Effector CD8-positive, alpha-beta T cell (primary cell): ENCODE measurements at places on chromosomes 1 and 21.

GRCh38 chr21:42414928-42415769, 11.4 kb downstream of the UBASH3A start:
- DNase-seq, result peak; percentile 80

GRCh38 chr1:14181191-14181795, 417.2 kb upstream of the KAZN start:
- DNase-seq, result no peak

DNA sequence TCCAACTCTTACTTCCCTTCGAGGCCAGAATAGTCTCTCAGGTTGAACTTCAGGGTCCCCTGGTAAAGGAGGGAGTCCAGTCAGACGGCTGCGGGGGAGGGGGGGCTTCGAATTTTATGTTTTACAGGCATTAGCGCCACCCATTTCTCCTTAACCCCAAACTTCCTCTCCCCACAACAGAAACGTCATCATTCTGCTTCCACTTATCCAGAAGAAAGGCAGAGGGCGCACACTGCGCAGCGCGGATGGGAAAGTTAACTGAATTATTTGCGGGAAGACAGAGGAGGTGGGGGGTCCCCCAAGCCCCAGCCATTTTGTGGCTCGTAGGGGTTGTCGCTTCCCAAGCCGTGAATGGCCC, 529 bp upstream of the PRMT2 start:
- DNase-seq, result peak; percentile 50

DNA sequence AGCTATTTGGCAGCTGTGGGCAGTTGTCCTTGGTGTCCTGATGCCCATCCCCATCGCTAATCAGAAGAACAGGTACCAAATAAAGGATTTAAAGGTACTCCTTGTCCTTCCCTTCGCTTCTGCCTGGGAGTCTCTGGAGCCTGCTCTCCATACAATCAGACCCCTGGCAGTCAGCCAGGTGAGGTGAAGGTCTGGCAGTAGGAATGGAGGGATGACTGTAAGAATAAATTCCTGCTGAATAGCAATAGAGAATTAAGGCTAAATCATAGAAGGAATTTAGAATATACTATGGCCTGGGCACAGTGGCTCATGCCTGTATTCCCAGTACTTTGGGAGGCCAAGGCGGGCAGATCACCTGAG, 9.2 kb downstream of the THBS3 start:
- no peak for DNase-seq

- no peak for DNase-seq
Measured at GRCh38 chr1:115952547-115952946, 23.8 kb upstream of the SLC22A15 start.

DNA sequence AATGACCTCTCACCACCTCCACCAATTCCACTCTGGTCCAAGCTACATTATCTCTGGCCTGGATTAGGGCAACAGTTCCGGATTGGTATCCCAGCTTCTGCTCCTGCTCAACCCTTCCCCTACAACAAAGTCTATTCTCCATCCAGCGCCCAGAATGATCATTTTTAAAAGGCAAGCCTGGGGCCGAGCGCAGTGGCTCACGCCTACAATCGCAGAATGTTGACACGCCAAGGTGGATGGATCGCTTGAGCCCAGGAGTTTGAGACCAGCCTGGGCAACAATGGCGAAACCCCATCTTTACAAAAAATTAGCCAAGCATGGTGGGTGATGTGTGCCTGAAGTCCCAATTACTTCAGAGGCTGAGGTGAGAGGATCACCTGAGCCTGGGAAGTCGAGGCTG, 2.2 kb downstream of the LYST start:
- DNase-seq, result no peak

DNA sequence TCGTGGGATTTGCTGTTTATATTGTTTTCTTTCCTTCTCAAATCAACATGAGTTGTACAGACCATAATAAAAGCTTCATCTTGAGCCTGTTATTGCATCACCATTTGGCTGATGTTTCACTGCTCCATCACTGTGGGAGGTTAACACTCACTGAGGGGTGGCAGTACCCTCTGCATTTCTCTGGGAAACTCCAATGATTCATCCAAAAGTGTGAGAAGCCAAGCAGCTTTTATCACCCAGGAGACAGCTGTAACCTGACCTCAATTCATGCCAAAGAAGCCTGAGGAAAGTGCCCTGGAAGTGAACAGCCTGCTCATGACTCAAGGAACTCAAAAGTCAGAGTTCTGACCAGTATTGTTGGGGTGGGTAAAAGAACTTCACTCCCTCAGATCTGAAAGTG, 84.1 kb downstream of the GPR88 start:
- no peak for DNase-seq

- DNase-seq, result no peak
Measured at GRCh38 chr1:200877839-200878551, 5.2 kb downstream of the GPR25 start.

DNA sequence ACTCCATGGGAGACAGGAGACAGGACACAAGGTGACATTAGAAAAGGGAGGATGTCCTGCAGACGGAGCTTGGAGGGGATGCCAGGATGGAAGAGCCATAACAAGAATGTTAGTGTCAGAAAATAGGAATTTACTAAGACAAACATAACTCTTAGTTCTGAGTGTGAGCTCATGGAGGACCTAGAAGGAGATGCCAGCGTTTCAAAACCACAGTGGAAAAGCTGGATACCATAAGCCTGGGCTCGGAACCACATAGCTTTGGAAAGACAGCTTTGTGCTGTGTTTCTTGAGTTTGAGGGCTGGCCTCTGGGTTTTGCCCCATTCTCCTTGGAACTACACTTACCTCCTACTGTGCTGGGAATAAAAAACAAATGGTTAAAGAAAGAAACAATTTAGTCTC, 128.4 kb downstream of the S1PR1 start:
- no peak for DNase-seq

DNA sequence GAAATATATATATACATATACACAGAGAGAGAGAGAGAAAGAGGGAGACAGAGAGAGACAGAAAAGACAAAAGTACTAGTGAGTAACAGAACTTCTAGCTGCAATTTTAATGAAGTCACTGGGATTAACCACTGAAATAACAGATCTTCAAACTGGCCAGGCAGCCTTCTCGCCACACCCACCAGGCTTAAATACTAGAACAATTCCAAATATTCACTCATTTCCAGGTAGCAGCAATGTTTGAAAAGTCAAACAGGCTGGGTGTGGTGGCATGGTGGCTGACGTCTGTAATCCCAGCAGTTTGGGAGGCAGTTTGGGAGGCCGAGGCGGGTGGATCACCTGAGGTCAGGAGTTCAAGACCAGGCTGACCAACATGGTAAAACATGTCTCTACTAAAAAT, 5.2 kb downstream of the PRDX1 start:
- no peak for DNase-seq
